IgD-negative memory B cell (primary cell): ENCODE measurements at places on chromosomes 12 and 14. TPM values are rescaled to one million over a fixed set of nuclear protein-coding genes. Genes with fewer than 3 reads are reported as not detected.

The DAAM1 gene
- polyA plus RNA-seq: 42.2 TPM

The EML1 gene
- not detected for polyA plus RNA-seq

The SLC7A8 gene
- polyA plus RNA-seq: 0.25 TPM

The KRT82 gene
- not detected for polyA plus RNA-seq

The CLEC4C gene
- polyA plus RNA-seq: 1.3 TPM

The MAP1LC3B2 gene
- polyA plus RNA-seq: 6.9 TPM

The WSCD2 gene
- 2.8 TPM for polyA plus RNA-seq

The FAR2 gene
- 0.35 TPM for polyA plus RNA-seq
